Fibroblast of villous mesenchyme (primary cell): ENCODE measurements at places on chromosomes 7 and 10. TPM values are rescaled to one million over a fixed set of nuclear protein-coding genes. Genes with fewer than 3 reads are reported as not detected.

DBF4 gene
- 20.6 and 31.1 TPM in 2 replicates for total RNA-seq

VENTX gene
- total RNA-seq: not detected in 2 replicates

DPP6 gene
- under 0.01 TPM in 2 replicates for total RNA-seq

HOXA9 gene
- 17.1 and 20.3 TPM in 2 replicates for total RNA-seq

TCAF1 gene
- 66.7 and 95.4 TPM in 2 replicates for total RNA-seq
